ENCODE measurements at places on chromosomes 6 and 20.

DNA sequence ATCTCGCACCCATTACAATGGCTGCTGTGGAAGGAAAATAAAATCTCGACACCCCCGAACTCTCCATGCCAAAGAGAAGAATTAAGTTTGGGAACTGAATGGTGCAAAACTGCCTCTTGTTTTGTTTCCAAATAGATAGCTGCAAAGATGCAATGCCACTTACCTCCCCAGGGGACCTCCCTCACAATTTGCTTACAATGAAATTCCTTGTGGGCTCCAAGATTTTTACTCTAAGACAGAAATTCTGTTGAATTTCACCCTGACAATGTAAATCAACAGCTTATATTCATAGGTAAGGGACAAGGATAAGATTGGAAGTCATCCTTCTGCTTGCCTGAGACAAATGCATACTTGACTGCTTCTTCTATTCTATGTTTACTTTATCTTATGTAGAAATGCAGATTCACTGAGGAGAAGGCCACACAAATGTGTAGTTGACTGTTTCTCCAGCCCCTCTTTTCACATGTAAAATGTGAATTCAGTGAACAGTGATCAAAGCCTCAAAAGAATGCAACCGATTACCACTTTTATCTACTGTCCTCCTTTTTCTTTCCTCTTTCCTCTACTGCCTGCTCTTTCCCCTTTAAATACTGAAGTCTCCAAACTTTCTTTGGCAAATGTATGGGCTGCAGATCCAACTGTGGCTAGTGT, 36.6 kb downstream of the ADGRF4 start:
- no peak for DNase-seq

- no peak for DNase-seq
Measured at GRCh38 chr6:46220352-46221221, 49.8 kb upstream of the ENPP5 start.

- no peak for DNase-seq
Measured at GRCh38 chr6:158730541-158730907, 80.7 kb downstream of the SYTL3 start.

GRCh38 chr20:60477958-60478357, 519.7 kb downstream of the CDH26 start:
- no peak for DNase-seq

DNA sequence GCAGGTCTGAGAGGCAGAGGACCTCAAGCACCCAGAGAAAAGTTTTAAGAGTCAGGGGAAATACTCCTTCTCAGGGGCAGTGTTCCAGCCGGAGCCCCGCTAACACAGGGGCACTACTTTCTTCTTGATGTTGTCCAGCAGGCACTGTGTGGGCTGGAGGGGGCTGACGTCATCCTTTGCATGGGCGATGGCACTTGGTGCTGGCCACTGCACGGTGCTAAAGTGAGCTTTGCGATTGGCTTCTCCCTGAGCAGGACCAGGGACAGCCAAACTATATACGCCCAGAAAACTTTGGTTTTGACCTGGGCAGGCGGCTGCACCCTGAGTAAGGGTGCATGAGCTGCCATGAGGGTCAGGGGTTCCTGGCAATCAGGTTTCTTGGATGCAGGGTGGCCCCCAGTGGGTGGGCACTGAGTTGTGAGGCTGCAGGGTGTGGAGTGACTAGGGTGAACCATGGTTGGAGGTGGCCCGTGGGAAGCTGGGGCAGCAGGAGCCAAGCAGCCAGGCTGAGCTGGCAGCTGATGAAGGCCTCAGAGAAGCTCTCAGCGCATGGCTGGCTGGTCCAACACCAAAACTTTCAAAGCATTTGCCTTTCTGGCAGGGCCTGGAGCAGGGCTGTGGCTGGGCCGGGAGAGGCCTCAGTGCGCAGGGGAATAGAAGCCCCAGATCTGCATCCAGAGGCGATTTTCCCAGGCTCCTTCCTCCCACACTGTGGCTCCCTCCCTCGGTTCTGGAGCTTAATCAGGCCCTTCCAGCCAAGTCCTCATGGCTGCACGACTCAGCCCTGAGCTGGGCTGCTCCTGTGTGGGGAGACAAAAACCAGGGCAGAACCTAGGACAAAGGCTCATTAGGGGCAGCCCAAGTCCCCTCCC, 18.3 kb downstream of the MRPS18A start:
- no peak for DNase-seq

- DNase-seq = no peak
Measured at GRCh38 chr6:118617417-118617816, 34.0 kb downstream of the CEP85L start.

DNA sequence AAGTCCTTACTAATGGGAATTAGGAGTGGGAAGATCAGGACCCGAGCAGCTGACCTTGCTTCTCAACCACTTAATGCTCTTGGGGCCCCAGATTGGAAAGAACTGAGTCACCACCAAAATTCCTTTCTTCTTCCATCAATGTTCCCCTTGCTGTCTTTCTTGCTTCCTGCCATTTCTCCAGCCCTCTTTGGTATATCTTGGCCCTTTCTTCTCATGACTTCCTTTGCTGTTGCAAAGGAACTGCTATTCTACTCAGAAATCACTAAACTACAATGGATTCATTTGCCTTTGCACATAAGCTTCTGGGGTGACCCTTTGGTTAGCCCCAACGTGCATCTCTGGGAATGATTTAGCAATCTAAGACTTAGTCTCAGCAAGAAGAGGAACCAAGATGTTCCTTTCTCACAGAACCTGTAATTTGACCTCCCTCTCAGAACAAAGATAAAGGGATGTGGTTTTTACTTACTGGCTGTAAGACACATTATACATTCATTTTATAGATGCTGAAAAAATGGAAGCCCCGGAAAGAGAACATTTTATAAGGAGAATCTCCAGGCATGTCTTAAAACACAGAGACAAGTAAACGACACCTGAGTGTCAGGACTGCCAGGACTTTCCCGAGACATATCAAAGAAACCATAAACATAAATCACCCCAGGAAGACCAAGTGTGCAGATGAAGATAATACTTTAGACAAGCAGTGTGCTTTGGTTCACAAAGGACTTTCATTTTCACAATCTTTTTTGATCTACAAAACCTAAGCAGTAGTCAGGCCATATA, 99.0 kb upstream of the TNFAIP3 start:
- DNase-seq = no peak

DNA sequence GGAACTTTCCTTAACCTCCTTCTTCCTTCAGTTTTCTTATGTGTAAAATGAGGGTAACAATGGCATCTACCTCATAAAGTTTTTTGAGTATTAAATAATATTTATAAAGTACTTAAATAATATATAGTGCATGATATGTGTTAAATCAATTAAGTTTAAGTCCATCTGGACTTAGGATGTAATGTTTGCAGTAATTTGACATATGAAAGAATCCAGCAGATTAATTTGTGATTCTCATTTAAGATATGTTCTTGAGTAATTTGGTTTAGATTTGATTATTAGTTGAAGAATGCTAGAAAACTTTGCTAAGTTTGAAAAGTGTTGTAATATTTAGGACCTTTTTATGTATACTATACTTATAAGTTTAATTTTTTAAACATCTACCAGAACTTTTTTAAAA, 18.1 kb downstream of the KCTD20 start:
- DNase-seq = no peak

- DNase-seq = no peak
Measured at GRCh38 chr6:6972456-6972855, 135.3 kb upstream of the RREB1 start.

DNA sequence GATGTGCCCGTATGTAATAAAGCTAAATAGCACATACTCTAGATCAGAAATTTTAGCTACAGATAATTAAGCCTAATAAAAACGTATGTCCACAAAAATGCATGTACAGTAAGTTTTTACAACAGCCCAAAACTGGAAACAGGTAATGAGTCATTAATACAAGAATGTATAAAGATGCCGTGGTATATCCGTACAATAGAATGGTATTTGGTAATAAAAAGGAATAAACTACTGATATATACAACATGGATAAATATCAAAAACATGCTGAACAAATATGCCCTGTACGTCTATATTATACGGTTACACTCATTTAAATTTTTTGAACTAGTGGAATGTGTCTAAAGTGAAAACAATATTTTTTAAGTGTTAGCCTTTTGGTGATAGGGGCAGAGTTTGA, 128.2 kb upstream of the ADGRB3 start:
- DNase-seq = no peak

GRCh38 chr20:38986663-38987062, 24.5 kb downstream of the DHX35 start:
- no peak for DNase-seq

DNA sequence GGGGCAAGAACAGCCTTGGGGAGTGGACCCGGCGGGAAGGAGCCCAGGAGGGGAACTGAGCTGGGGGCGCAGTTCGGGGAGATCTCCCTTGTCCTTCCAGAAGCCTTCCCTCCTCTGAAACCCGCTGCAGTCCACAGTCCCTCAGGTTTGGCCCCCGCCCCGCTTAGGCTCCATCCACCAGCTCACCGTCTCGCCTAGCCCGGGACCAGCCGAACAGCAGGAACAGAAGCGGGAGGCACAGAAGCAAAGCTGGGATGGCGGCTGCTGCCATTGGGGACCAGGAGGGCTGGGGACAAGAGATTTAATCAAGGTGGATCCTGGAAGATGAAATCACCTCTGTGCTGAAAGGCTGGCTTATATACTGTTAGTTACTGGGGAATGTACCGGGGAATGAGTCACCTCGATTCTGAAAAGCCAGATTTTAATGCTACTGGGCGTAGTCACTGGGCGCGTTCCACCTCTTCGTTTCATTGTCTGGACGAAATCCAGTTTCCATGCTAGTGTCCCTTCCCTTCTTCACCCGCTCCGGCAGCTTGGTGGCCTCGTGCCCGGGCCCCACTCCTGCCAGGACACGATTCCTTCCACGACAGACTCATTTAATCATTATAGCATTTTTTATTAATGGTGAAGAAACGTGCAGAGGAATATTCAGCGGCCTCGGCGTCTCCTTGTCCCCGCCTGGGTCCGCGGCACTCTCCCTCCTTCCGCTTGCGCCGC, at the start of gene RAET1L:
TSS of gene RAET1L (minus strand) at position 332 of the 717 bp plus-strand sequence. CDS start at position 271, 61 bp downstream.
- no peak for DNase-seq

DNA sequence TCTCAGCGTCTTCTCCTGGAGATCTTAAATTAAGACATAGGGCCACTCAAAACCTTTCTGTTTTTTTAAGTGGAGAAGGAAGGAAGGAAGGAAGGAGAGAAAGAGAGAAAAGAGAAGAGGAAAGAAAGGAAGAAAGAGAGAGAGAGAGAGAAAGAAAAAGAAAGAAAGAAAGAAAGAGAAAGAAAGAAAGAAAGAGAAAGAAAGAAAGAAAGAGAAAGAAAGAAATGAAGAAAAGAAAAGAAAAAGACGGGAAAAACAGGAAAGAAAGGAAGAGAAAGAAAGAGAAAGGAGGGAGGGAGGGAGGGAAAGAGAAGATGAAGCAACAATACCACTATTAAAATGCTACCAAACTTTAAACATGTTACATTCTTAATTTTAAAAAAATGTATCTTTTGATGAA, 336.5 kb upstream of the ARID1B start:
- DNase-seq = no peak

DNA sequence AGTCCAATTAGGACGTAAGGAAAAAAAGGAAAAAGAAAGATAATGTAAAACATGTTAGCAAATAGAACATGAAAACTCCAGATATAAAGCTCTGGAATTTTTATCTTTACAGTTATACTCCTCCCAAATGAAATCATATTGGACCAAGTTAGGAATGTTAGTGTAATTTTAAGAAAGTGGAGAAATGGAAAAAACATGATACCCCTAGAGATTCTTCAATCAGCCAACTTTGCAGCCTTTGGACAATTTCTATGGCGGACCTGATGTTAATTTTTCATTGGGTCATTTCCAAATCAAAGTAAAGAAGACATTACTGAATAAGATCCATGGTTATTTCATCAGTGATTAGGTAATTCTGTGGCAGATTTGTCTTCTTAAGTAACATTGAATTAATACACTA, 748.7 kb downstream of the RFPL4B start:
- no peak for DNase-seq

GRCh38 chr20:9129756-9130155, 60.9 kb downstream of the PLCB4 start:
- no peak for DNase-seq

DNA sequence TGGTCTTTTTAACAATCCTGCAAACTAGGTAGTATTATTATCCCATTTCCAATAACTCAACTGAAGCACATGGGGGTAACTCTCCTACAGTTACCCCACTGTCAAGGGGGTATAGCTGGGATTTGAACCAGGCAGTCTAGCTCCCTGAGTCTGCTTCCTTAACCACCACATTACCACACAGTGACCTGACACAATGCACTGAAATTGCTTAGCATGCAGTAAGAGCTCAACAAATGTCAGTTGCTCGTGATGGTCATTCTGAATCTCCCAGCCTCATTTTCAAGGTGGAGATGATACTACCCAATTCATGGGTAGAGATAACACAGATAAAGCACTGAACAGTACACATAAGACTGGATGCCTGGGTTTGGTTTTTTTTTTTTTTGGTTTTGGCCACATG, 193.2 kb upstream of the MYLIP start:
- no peak for DNase-seq

DNA sequence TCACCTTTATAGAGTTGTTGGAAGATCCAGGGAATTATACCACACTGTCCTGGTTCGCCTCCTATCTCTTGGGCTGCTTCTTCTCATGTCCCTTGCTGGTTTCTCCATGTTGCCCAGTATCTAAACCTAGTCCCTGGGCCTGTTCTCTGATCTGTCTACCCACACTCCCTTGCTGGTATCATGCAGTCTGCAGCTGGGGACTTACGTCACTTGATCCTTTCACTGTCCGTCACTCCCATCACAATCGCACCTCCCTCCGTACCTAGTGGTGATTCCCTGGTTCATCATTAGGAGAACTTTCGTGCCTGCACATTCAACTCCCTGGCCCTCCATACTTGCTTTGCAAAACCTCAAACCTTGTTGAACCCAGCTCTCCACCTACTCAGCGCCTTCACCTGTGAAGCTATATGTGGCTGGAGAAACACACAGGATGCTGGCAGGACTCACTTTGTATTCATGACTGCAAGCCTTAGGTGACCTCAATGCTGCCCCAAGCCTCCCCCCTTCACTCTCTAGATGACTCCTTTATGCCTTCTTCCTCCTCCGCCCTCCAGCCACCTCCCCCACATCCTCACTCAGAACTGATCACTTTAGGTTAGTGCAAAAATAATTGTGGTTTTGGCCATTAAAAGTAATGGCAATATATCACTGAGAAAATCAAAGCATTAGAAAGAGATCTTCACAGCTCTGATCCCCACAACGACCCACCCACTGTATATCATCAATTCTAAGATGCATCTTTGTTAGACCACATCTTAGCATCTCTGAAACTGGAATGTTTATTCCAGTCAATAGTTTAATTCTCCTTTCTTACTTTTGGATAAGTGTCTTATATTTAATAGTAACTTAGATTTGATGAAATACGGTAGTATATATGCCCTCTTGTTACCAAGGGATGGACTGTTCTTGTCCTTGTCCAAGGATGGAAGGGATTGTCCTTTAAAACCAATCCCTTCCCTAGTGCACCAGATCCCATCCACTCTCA, 26.4 kb downstream of the GDAP1L1 start:
- no peak for DNase-seq

Measured in activated naive CD8-positive, alpha-beta T cell treated with anti-CD3 and anti-CD28 coated beads, Interleukin-2, amount 50 U/mL, for 16 hours (primary cell).